ENCODE measurements at places on chromosomes 5 and 9.
A peak's percentile ranks its signal among the peaks of the same experiment; 100 is the strongest.

GRCh38 chr9:114318416-114318815, 4.5 kb upstream of the ORM1 start:
- no peak for DNase-seq

- no peak for DNase-seq
Measured at GRCh38 chr5:95380103-95380628, 11.0 kb upstream of the FAM81B start.

DNA sequence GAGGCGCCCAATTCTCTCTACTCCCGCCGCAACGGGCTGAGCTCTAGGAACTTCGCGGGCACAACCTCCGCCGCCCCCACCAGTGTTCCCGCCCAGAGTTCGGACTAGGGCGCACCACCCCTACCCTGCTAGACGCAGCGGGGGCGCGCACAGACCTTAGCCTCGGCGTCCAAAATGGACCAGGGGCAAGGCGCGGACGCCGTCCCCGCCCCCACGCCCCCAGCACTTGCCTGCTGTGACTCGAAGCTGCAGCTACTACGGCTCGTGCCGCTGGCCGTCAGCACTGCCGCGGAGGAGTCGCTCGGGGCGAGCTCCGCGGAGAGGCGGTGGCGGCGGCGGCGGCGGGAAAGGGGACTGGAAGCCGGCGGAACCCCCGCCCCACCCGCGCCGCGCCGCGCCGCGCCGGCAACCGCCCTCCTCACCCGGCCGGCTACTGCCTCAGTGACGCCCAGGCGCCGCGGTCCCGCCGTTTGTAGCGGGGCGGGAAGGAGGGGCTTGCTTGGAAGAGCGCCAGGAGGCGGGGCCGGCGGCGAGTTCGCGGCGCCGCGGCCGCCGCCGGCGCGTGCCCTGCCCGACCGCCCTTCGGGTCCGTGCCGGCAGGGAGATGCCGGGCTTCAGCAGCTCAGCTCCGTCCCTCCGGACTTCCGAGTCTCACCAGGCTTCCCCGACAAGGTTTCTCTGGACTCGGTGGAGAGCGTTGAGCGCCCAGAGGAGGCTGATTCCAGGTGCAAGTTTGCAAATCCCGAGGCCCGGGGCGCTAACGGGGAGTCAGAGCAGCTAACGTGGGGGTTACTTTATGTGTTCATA, 4.5 kb downstream of the ELAVL2 start:
- no peak for DNase-seq

- DNase-seq, result no peak
Measured at GRCh38 chr5:139038613-139039305, 159.4 kb downstream of the SIL1 start.

GRCh38 chr5:40490464-40491111, 189.1 kb upstream of the PTGER4 start:
- DNase-seq, result no peak

- peak; percentile 58 for DNase-seq
Measured at GRCh38 chr5:136769900-136770684, 404.7 kb upstream of the TRPC7 start.

- no peak for DNase-seq
Measured at GRCh38 chr5:60372786-60373185, 327.2 kb downstream of the DEPDC1B start.

GRCh38 chr9:115098226-115098965, 19.6 kb downstream of the TNC start:
- DNase-seq, result no peak

DNA sequence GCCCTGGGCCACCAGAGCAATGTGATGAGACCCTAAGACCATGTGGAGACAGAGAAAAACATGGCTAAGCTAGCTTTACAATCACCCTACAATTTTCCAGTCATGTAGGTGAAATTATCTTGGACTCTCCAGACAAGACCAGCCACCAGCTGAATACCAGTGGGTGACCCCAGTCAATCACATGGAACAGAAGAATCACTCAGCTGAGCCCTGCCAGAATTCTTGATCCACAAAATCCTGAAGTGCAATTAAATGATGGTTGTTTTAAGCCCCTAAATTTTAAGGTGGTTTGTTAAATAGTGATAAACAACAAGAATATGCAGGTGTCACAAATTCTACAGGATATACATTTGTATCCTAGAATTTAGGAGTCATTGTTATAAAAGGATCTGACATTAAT, 69.5 kb upstream of the SMIM15 start:
- no peak for DNase-seq

- no peak for DNase-seq
Measured at GRCh38 chr9:130945173-130945572, 6.1 kb upstream of the FIBCD1 start.

- DNase-seq, result no peak
Measured at GRCh38 chr5:131222731-131223130, 41.1 kb upstream of the CDC42SE2 start.

DNA sequence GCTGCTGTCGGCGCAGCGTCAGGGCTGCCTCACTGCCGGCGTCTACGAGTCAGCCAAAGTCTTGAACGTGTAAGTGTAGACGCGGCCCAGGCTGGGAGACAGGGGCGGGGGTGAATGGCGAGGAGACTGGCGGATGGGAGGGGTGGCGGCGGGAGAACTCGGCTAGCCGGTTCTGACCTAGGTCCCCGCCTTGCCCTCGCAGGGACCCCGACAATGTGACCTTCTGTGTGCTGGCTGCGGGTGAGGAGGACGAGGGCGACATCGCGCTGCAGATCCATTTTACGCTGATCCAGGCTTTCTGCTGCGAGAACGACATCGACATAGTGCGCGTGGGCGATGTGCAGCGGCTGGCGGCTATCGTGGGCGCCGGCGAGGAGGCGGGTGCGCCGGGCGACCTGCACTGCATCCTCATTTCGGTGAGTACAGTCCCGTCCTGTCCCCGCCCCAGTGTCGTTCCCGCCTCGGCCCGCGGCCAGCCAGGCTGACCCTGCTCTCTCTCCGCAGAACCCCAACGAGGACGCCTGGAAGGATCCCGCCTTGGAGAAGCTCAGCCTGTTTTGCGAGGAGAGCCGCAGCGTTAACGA, 745 bp downstream of the GADD45G start:
- DNase-seq, result peak; percentile 27

GRCh38 chr5:102865171-102865509, 110.0 kb downstream of the PAM start:
- no peak for DNase-seq

- DNase-seq, result no peak
Measured at GRCh38 chr9:77016121-77016525, 3.3 kb upstream of the FOXB2 start.

DNA sequence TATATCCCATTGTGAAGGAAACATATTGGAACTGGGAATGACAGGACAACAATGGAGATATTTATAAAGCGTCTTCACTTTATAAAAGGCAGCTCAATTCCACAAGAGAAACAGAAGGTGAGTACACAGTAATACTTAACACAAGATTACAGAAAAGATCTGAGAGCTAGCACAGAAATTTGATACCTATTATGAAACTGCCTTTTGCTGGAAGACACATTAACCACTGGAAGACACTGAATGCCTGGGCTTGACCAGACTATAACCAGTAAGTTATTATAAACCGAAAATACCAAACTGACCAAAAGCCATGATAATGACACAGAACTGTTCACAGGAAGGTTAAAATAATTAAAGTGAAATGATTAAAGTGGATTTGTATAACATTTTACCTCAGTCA, 195.4 kb downstream of the NR2F1-AS1 start:
- no peak for DNase-seq

DNA sequence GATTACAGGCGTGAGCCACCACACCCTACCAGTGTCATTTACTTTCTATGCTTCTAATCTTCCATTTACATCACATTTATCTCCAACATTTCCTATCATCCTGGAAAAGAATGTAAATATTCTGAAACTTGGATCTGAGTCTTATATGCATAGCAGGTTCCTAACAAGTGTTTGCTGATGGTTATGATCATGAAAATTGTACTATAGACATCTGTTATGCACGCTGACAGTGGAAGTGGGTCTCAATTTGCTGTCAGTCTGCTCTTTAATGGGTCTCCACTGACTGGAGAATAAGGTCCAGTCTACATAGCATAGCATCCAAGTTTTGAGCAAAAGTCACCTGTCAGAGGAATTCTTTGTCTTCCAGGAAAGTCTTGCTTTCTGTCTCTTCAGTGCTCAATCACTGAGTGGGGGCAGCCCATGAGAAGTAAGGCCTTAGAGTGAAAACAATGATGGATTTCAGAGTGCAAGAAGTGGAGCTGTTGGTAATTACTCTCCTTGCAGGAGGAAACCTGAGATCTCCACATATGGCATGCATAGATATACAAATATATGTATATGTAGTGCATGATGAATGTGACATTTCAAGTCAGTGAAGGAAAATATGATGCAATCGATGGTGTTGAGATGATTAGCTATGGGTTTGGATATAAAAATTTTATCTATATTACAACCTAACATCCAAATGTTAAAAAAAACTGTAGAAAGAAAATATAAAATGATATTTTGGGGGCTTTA, 29.2 kb upstream of the MSANTD3 start:
- DNase-seq, result no peak

DNA sequence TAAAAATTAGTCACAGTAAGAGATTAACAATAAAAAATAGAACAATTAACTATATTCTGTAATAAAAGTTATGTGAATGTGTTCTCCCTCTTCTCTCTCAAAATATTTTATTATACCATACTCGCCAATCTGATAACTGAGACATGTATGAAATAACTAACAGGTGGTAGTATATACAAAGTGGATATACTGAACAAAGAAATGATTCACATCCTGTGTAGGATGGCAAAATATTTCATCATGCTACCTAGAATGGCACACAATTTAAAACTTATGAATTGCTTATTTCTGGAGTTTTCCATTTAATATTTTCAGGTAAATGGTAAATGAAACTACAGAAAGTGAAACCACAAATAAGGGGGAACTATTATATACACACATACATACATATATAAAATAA, 152.5 kb downstream of the RNF180 start:
- DNase-seq, result no peak

DNA sequence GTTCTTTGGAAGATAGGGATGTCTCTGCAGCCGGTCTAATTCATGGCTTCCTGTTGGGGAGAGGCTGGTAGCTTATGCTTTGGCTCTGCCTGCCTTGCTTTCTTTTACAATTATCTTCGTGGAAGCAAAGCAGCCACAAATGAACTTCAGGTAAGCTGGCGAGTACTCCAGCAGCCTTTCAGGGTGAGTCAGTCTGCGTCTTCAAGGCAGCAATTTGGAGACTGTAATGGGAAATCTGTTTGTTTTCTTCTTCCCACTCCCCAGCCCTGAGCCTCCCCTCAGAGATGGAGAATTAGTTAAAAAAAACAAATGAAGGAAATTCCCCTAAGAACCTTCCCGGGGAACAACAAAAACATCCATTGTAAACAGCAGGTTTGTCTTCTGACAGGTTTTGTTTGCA, 100.1 kb downstream of the PSAT1 start:
- DNase-seq, result no peak

DNA sequence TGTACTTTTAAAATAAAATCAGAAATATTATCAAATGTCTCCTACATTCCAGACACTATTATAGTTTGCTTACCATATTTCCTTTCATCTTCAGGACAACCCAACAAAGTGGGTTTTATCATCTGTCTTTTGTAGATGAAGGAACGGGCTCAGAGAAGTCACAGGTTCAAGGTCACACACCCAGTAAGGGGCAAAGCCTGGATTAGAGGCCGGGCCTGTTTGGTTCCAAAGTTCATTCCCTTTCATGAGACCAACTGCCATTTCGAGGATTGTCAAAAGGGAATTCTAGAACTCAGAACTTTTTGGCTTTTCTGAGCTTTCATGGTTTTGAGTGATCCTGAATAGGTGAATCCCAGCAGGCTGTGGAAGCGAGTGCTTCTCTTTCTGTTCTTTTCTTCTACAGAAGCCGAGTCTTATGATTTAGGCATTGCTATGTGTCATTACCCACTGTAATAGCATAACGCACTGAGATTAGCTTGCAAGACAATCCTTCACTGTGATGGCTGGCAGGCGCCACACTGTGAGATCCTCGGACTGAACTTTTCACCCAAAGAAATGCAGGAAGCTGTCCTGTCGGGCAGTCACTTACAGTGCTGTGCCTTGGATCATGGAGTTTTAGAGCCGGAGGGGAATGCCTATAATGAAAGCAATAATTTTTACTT, 43.8 kb upstream of the ANKH start:
- DNase-seq, result no peak

GRCh38 chr9:17656889-17657288, 78.0 kb downstream of the SH3GL2 start:
- no peak for DNase-seq

GRCh38 chr5:146888351-146888978, 9.9 kb upstream of the PPP2R2B start:
- no peak for DNase-seq

GRCh38 chr9:27473111-27473529, 51.0 kb upstream of the IFNK start:
- DNase-seq, result no peak

GRCh38 chr9:130871395-130872062, 25.1 kb downstream of the QRFP start:
- no peak for DNase-seq

DNA sequence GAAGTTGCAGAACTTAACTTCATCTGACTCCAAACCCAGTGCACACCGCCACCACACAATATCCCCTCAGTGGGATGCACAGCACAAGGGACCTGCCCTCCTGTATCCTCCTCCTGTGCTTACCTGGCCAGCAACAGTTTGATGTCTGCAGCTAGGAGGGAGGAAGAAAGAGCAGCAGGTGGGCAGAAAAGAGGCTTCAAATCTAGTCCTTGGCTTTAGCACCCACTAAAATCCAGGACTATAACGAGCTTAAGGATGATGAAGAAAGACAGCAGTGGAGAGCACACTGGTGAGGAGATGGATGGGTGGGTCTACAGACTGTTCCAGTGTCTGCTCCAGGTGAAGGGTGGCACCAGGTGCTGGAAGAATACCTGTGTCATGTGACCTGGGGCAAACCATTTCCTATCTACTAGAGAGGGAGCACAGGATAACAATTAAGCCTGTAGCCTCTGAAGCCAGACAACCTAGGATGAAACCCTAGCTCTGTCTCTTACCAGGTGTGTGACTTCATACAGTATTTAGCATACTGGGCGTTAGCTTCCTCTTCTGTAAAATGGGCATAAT, 100.0 kb downstream of the SH3TC2 start:
- no peak for DNase-seq
